ENCODE measurements at places on chromosomes 2 and 18.

GRCh38 chr2:101722864-101723263 lies 25.4 kb downstream of the MAP4K4 start:
- DNase-seq, result no peak

DNA sequence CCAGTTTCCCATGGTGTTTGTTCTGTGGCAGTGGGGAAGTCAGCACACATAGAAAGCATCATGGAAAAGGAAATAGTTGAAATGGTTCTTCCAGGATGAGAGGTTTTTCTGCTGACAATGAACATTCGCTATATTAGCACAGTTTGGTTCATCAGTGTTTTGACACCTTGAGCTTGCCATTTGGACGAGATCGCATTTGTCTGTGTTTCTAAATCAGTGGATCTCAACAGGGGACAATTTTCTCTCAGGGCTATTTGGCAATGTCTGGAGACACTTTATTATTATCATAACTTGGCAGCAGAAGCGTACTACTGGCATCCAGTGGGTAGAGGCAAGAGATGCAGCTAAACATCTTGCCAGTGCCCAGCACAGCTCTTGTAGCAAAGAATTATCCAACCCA lies 74.6 kb downstream of the CD8B2 start:
- no peak for DNase-seq

- no peak for DNase-seq
These were observed 5.6 kb downstream of the RPL31 start for GRCh38 chr2:101007415-101008345.

DNA sequence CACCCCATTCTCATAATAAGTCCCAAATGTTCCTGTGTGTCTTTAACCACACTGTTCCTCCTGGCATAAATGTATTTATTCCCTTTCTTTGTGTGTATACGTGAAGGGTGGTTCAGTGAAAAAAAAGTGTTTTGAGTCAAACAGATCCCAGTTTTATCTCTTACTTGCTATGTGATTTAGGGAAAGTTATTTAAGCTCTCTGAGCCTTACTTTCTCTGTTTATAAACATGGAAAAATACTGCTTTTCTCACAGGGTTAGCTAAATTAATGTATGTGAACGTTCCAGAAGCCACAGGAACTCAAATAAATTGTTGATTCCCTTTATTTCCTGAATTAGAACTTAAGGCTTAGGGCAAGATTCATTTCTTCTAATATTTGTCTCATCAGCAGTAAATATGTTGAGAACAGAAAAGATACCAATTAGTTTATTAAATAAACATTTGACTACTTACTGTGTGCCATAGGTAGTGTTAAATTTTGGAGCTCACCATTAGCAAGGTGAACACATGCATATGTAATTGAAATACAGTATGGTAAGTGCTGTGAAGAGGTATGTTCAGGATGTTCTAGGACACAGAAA lies 33.2 kb downstream of the RALBP1 start:
- no peak for DNase-seq

- no peak for DNase-seq
These were observed 13.6 kb upstream of the IL1RN start for GRCh38 chr2:113113807-113114206.

DNA sequence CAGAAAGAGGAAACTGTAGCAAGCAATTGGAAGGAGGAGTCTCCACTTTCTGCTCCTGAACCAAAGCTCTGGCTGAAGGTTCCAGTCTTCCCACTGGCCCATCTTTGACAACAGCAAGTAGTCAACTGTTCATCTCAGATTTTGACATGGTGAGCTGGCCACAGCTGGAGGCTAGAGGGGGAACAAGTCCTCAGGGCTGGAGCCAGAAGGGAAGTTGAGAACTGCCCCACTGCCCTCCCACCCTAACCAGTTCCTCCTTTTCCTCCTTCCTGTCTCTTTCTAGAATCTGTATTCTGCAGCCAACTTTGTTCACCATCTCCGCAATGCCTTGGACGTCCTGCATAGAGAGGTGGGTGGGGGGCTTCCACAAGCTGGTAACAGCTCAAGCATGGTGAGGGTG lies 105.8 kb downstream of the PLB1 start:
- no peak for DNase-seq

DNA sequence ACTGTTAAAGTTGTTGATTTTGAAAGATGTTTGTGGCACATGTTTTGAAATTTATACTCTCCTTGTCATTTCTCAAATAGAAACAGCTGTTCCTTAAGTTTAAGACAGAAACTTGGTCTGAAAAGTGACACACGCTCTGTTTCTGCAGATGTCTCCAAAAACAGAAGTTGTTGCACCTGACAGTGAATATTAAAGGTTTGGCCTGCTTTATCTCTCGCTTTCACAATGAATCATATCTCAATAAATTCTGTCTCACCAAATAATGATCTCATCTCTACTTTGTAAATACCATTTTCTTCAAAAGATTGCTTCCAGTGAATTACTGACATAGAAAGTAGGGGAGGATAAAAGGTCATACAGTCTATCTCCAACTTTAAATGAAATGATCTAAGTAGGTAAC lies 294.9 kb upstream of the SYT4 start:
- no peak for DNase-seq

GRCh38 chr2:22056621-22057132 lies 932.9 kb downstream of the TDRD15 start:
- no peak for DNase-seq

DNA sequence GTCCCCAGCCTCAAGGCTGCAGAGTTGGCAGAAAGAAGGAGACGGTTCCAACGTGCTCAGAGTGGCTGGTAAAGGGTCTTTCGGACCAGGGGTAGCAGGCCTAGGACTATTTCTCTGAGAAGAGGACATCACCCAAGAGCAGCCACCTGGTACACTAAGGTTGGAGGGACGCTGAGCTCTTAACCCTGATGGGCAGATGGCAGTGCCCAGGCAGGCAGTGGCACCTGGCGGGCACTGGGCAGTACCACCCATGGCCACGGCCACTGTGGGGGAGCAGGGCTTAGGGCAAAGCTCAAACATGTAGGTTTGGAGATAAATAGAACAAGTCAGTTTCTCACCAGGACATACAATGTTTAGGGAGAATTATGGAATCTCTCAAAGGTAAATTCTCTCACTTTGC lies 53.5 kb downstream of the MBP start:
- DNase-seq, result no peak

DNA sequence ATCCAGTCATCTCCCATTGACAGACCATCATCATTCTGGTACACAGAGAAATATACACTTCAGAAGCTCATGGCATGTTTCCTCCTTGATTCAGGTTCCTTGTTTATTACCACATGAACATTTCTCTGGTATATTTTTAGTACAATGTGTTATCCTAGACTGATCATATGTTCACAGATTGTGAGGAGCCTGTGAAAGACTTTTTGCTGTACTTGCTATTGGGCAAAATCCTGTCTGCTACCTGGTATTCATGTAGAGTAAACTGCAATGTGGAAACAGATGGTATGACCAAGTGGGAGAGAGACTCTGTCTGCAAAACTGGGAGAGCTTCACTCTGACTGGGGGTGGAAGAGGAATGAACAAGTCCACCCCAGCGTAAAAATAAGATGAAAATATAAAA lies 657.2 kb downstream of the IRS1 start:
- no peak for DNase-seq

- DNase-seq, result no peak
These were observed 72.7 kb upstream of the ARHGAP15 start for GRCh38 chr2:143056550-143056949.

GRCh38 chr18:74249181-74249968 lies 42.4 kb downstream of the CYB5A start:
- no peak for DNase-seq

DNA sequence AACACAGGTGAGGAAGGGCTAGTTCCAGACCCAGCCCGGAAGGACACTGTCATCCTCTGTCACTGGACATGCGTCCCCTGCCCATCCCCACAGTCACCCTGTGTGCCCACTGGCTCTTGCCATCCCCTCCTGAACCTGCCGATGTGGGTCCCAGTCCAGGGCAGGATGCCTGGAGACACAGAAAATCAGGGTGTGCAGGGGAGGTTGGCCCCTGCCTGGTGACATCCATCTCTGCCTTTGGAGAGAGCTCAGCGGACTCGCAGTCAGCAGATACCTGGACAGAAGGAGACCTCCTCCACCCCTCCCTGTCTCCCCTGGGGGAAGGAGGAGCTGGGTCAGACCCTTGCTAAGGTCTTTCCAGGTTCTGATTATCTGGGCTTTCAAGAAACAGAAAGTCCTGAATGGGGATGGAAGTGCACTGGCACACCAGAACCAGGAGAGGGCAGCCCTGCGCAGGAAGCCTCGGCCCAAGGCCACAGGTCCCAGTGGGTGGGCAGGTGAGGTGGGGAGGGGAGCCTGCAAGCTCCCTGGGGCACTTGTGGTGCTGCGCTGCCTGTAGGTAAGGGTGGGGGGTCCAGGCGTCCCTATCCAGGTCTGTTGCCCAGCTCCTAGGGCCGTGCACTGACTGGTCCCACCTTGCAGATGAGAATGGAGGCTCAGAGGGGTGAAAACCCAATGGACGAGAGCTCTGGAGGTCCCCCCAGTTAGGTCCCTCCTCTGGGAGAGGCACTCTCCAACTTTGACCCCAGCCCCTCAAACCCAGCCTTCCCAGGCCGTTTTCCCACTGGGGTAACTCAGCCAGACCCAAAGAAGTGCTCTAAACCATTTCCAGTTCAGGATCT lies 9.7 kb upstream of the OTOS start:
- DNase-seq, result no peak

GRCh38 chr18:55552526-55553189 lies 35.3 kb downstream of the TCF4 start:
- no peak for DNase-seq

All from T-helper 2 cell treated with Interferon-gamma antibody and Interleukin-4, amounts not matched to agents 5 μg/mL and 100 μg/mL, for 36 hours (primary cell).